Fibroblast of skin of abdomen (primary cell): ENCODE measurements at places on chromosomes 7 and 10.

- peak; percentile 92 for DNase-seq
These were observed 184.6 kb downstream of the FANK1 start for GRCh38 chr10:126080879-126081411.

DNA sequence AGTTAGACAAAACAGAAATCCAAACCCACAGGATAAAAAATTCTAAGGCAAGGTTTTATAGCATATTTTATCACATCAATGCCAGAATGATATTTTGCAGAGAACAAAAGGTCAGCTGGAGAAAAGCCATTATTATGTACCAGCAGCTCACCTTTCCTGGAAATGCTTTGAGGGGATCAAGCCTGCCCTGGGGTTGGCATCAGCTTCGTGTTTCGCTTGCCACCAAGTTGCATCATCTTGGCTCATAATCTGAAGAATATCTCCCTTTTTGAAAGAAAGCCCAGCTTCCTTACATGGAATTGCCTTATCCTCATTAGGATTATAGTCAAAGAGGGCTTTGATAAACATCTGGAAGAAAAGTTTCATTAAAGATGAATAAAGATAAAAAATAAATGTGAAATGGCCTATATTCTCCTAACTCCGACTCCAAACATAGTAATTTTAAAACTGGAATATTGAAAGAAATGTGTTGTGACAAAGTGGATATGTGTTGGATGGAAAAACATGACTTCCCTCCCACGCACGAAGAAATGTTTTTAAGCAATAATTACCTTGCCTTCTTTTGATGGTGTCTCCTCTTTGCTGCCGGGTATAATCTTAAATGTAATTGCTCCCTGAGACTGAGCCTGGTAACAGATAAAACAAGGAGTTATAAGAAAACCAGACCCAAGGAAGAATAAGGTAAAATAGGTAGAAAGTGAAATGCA, 121.3 kb upstream of the ODAD2 start:
- DNase-seq: peak; percentile 33

- DNase-seq: no peak
These were observed 17.1 kb downstream of the IKZF1 start for GRCh38 chr7:50321487-50322067.

GRCh38 chr7:8684426-8684825, 251.0 kb downstream of the NXPH1 start:
- DNase-seq: no peak

DNA sequence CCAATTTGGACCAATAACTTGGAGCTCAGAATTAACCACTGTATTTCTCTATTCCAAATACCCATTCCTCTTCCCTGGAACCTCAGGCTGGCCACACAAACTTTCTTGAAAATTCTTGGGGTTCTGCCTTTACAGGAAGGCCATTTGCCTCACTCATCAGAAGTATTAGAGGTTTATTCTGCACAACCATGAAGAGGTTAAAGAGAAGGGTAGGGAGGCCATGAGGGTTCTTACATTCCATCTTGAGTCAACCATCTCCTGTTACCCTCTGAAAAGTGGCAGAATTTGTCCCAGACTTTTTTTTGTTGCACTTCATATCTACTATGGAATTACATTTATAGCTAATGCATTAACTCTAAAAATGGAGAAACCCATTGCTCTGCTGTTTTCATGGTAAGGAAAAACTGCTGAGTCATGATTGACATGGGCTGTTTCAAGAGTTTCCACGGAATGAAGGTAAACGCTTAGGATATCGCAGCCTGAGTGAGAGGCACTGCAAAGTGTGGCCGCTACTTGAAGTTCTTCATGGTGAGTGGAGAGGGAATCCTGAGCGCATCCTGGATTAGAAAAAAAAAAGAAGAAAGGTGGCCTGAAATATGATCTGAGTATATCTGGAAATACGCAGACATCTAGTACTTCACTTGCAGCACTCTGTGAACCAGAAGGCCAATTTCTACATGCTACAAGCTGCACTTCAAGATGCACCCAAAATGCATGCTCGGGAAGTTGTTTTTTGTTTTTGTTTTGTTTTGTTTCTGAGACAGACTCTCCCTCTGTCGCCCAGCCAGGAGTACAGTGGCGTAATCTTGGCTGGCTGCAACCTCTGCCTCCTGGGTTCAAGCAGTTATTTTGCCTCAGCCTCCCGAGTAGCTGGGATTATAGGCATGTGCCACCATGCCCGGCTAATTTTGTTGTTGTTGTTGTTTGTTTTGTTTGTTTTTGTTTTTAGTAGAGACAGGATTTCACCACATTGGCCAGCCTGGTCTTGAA, 83.7 kb downstream of the KIAA1217 start:
- no peak for DNase-seq

GRCh38 chr7:143015926-143016490, 10.9 kb downstream of the OR9A2 start:
- DNase-seq: peak; percentile 70

DNA sequence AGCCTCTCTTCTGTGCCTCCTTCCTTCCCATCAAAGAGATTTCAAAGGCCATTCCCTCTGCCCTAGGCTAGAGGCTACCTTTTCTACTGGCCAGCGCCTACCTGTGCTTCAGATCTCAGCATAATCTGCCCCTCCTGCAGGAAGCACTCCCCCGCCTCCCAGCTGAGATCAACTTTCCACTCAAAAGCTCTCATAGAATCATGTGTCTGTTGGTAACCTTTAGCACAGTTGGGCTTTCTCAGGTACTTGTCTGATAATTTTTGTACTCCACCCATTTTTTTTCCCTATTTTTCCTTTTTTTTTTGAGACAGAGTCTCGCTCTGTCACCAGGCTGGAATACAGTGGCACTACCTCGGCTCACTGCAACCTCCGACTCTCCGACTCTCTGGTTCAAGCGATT, 231.0 kb upstream of the PRSS58 start:
- DNase-seq: no peak

DNA sequence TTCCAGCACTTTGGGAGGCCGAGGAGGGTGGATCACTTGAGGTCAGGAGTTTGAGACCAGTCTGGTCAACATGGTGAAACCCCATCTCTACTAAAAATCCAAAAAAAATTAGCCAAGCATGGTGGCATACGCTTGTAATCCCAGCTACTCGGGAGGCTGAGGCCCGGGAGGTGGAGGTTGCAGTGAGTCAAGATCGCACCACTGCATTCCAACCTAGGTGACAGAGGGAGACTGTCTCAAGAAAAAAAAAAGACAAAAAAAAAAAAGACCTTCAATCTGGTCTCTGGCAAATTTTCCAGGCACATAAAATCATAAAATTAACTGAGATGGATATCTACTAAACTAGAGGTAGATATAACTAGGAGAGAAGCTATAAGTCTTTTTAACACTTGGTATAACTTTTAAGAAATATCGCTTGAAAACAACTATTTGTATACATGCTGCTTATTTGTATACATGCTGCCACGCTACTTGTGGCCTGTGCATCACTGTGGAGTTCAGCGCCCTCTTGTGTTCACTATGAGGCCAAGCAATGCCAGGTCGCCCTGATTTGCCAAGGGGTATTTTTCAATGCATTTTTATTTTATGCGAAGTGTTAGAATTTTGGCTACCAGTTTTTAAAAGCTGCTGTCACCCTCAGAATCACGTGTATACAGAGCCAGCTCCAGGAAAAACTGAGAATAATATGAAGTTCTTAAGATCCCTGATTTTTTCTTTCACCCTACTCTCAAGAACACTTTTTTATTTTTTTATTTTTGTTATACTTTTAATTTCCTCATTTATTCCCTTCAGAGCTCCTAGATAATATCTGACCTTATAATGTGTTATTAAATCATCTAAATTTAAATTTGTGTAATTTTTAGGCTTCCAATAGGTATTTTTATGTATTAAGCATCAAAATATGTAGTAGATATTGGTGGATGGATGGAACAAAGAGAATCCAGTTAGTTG, 26.7 kb downstream of the CYCS start:
- peak; percentile 58 for DNase-seq

- no peak for DNase-seq
These were observed 63.9 kb downstream of the CDH23 start for GRCh38 chr10:71460615-71461014.

DNA sequence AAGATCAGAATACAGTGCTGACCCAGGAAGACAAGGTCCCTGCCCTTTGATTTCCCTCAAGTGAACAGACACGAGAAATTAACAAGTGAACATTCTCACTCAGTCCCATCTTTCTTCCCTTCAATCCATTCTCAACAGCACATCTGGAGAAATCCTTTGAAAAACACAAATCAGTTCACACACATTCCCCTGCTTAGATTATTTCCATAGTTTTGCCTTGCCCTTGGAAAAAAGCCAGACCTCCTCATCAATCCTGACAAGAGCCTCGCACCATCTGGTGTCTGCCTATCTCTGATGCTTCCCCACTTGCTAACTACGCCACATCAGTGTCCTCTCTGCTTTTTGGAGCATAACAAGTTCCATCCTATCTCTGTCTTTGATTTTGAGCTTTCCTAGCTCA, 94.4 kb upstream of the KIAA1217 start:
- peak; percentile 89 for DNase-seq

DNA sequence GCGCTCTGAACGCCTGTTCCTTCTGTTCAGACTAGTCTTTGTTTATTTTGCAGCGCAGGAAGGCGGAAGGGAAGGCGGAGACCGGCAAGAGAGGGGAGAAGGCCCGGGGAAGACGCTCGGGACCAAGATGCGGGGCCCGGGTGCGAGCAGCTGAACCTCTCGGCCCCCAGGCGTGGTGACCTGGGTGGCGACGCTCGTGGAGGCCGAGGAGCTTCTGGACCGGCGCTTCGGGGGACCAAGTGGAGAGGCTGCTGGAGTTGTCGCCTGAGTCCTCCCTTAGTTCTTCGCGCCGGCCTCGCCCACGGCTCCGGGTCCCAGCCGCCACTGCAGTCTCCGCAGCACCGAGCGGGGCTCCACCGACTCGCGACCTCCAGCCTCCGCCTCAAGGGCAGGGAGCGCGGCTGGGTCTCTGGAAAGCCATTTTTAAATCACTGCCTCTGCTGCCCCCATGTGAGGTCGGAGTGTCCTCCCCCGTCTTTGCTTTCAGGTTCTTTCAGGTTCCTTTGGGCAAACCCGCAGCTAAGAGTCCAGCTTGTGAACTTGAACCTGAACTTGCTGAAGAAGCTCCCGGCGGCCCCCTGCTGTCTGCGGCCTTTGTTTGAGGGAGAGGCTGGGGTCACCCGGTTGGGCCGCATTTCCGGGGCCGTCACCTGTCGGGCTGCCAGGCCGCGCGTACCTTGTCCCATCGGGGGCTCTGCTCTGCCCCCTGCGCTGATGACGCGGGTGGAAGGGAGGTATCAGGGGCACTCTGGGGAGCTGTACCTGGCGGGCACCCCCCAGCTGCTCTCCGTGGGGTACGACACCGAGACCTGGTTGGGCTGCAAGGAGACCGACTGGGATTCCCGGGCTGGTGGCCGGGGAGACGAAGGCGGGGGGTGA, 136.0 kb downstream of the KIF20B start:
- peak; percentile 29 for DNase-seq

DNA sequence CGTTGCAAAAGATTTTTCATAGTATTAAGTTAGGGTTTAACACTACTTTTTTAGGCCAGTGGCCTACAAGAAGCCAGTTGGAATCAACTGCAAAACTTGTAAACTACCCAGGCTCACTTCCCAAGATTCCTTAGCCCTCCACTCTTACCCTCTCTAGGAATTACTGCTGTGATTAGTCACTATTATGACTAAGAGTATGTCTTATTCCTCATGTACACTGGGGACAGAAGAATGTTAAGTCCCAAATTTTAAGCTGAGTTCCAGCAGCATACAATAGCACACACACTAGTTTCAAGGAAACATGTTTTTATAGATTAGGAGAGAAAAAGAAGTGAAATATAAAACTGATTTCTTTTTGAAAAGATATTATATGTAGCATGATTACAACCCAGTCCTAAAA, 42.8 kb downstream of the FBXL13 start:
- peak; percentile 8 for DNase-seq

DNA sequence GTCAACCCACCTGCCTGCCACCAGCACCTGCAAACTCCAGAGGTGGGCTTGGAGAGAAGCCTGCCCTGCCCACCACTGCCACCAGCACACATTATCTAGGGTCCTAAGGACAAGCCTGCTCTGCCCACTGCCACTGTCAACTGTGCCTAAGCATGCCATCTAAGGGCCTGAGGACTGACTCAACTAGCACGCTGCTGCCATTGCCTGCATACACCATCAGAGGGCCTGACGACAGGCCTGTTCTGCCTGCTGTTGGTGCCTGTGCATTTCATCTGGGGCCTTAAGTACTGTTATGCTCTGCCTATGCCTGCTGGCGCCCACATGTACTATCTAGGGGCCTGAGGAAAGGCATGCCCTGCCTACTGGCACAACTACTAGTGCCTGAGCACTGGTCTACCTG, 27.0 kb upstream of the LRRD1 start:
- DNase-seq: no peak

- peak; percentile 3 for DNase-seq
These were observed 21.8 kb downstream of the ARHGAP19 start for GRCh38 chr10:97270523-97271154.

- no peak for DNase-seq
These were observed 60.1 kb upstream of the ADRB1 start for GRCh38 chr10:113983552-113983951.

GRCh38 chr7:127655720-127656119, 3.7 kb downstream of the SND1 start:
- no peak for DNase-seq

GRCh38 chr7:12715372-12716133, 28.1 kb downstream of the ARL4A start:
- peak; percentile 90 for DNase-seq

DNA sequence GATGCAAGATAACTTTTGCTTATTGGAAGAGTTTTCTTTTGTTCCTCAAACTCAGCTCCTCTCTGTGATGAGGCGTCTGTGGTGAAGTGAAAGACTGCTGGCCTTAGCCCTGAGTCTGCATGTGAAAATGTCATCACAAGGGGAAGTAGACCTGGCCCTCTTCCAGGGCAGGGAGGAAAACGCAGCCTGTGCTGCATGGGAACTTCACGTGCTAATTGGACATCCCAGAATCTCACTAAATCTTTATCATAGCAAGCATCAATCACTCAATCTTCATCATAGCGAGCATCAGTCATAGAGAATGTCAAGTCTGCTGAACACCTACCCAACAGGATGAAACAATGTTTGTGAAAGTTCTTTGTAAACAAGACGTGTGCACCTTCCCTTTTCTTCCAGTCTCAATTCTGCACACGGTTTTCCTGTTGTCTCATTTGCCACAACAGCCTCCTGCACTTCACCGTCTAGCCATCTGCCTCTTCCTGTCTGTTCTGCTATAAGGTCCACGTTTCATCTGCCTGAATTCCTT, 314.6 kb downstream of the FRMD4A start:
- peak; percentile 50 for DNase-seq

DNA sequence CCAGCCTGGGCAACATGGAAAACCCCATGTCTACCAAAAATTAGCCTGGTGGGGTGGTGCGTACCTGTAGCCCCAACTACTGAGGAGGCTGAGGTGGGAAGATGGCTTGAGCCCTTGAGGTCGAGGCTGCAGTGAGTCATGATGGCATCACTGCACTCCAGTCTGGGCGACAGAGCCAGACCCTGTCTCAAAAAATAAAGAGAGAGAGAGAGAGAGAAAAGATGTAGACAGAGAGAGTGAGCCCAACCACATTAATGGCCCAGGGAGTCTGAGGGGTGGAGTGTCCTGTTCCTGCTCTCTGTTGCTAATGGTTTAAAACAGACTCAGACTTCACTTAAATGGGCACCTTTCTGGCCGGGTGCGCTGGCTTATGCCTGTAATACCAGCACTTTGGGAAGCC, 455.7 kb upstream of the GALNT17 start:
- peak; percentile 6 for DNase-seq

- DNase-seq: no peak
These were observed 49.9 kb downstream of the CALML3 start for GRCh38 chr10:5574642-5575131.
